ENCODE measurements at places on chromosomes 2 and 18.

DNA sequence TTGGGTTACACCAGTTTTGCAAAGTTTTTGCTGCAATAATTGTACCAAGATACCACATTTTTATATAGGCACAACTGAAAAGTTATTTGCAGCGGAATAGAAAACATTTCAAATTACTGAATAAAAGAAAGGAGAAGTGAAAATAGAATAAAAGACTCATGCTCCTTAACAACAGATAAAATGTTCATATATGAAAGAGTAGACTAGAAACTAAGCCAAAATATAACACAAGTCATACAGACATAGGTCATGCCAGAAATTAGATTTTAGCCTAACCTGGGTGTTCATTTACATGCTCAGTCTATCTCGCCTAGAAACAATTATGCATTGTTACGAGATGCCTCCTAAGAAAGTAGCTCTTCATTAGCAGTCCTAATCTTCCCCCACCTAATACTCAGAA lies 16.4 kb upstream of the MAP3K20 start:
- H3K4me1 ChIP-seq = no peaks in the 10 kb centered on the region
- H3K4me3 ChIP-seq = no peak overlapping the region
- H3K27me3 ChIP-seq = peaks cover 44% of the 10 kb centered on the region
- H3K36me3 ChIP-seq = no peaks in the 10 kb centered on the region

GRCh38 chr2:169143998-169144397 lies 74.6 kb downstream of the DHRS9 start:
- H3K27ac ChIP-seq = no peak overlapping the region
- H3K4me3 ChIP-seq = no peak overlapping the region
- H3K27me3 ChIP-seq = peaks cover 6% of the 10 kb centered on the region
- H3K36me3 ChIP-seq = no peaks in the 10 kb centered on the region

- no peaks in the 10 kb centered on the region for H3K4me1 ChIP-seq
- DNase-seq = no peak
- no peaks in the 10 kb centered on the region for H3K36me3 ChIP-seq
- no peak overlapping the region for H3K27ac ChIP-seq
Observed at GRCh38 chr2:115684345-115684744, 1241.9 kb downstream of the DPP10 start.

GRCh38 chr2:183898641-183899040 lies 699.7 kb upstream of the ZNF804A start:
- no peaks in the 10 kb centered on the region for H3K27me3 ChIP-seq
- H3K27ac ChIP-seq = no peak overlapping the region
- no peaks in the 10 kb centered on the region for H3K36me3 ChIP-seq
- no peaks in the 10 kb centered on the region for H3K4me1 ChIP-seq
- no peak for DNase-seq
- no peak overlapping the region for H3K4me3 ChIP-seq

DNA sequence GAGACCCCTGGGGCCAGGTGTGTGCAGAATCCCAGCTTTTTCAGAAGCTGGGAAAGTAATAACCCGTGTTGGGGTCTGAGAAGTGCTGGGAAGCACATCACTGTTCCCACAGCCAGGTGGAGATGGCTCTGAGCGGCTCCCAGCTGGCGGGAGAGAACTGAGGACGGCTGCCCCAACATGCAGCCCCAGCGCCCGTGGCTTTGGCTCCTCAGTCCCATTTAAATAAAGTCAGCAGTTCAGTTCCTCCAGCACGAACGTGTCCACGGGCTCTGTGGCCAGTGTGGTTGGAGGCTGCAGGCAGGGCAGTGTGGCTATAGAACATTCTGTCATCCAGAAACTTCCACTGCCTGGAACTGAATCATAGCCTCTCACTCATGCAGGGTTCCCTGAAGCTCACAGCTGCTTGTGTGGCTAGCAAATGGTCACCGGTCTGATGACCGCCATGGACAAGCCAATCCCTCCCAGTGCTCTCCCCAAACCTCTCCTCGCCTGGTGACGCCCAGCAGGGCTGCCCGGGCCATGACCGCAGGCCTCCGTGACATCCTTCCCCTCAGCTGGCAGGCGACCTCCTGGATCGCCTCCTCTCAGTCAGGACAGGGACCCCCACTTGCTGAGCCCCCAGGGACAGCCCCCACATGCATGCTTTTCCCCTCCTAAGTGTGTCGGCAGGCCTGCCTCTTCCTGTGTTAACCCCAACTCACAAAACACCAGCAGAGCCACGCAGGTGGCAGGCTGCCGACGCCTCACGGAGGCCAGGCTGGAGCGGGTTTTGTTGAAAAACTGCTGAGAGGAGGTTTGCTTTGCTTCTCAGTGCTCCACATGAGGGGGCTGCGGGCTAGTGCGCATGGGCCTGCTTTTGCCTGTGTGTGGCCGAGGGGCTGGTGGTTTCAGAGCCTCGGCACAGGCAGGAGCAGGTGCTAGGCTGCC lies 1.3 kb downstream of the RTP5 start:
- no peaks in the 10 kb centered on the region for H3K36me3 ChIP-seq
- H3K4me3 ChIP-seq = no peak overlapping the region
- peaks cover 26% of the 10 kb centered on the region for H3K4me1 ChIP-seq

DNA sequence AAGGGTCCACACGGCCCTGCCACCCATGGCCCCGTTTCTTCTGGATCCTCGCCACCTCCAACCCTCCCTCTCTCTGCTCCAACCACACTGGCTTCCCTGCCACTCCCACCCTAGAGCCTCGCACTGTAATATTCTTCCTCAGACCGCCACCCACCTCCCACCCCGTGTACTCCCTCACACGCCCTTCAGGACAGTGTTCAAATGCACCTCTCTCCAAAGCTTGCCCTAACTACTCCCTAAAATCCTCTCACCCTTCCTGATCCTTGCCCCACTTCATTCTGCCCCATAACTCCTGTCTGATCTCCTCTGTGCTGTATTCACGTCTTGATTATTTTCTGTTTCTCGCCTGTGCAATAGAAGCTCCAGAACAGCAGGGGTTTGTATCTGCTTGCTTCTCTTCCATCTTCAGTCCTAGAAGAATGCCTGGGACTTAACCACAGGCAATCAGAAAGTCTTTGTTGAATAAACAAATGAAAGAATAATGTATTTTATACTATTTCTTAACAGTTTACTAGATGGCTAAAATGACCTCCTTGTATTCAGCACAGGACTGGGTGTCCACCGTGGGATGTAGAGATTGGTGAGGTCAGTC lies 25.5 kb downstream of the EPB41L3 start:
- H3K4me3 ChIP-seq = no peak overlapping the region
- DNase-seq = no peak
- no peak overlapping the region for H3K27ac ChIP-seq
- no peaks in the 10 kb centered on the region for H3K4me1 ChIP-seq
- no peaks in the 10 kb centered on the region for H3K36me3 ChIP-seq

GRCh38 chr2:215816424-215816823 lies 196.9 kb downstream of the MREG start:
- H3K36me3 ChIP-seq = peaks cover 4% of the 10 kb centered on the region
- no peak overlapping the region for H3K4me3 ChIP-seq
- H3K27ac ChIP-seq = no peak overlapping the region
- peaks cover 11% of the 10 kb centered on the region for H3K4me1 ChIP-seq

GRCh38 chr2:121436918-121437317 lies 93.8 kb upstream of the RNU4ATAC start:
- H3K36me3 ChIP-seq = peaks cover 26% of the 10 kb centered on the region
- H3K4me1 ChIP-seq = no peaks in the 10 kb centered on the region

DNA sequence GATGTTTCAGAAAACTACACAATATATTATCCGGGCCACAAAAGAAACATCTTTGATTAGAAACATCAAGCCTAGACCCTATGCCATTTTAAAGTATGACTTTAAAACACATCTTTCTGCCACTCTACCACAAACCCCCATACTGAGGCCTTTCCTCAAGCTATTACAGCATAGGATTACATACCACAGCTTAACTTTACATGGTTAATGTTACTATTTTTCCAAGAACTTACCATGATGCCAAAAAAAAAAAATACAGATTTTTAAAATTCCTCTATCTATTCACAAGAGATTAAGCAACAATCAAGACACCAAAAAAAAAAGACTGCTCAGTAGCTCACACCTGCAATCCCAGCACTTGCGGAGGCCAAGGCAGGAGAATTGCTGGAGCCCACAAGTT lies 9.0 kb downstream of the NCKAP1 start:
- no peak overlapping the region for H3K27ac ChIP-seq
- no peak for DNase-seq
- no peaks in the 10 kb centered on the region for H3K36me3 ChIP-seq

Measured in activated naive CD8-positive, alpha-beta T cell treated with anti-CD3 and anti-CD28 coated beads, Interleukin-2, amount 10 ng/mL, durations not matched to agents 7 days and 5 days (primary cell).